ENCODE measurements at places on chromosomes 4 and X.

DNA sequence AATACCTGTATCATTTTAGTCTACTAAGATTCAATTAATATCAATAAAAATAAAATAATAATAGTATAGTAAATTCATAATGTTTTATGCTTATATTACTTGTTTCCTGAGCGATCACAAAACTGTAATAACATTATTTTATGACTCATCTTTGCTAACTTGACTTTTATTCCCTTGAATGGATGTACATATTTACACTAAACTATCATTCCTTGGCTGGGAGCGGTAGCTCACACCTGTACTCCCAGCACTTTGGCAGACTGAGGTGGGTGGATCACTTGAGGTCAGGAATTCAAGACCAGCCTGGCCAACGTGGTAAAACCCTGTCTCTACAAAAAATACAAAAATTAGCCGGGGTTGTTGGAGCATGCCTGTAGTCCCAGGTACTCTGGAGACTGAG, 104.0 kb upstream of the SLC34A2 start:
- DNase-seq: no peak

- peak; percentile 68 for DNase-seq
These were observed 584 bp downstream of the TMEM271 start for GRCh38 chr4:575281-576141.

- no peak for DNase-seq
These were observed 119.5 kb downstream of the ARSF start for GRCh38 chrX:3160756-3161155.

- no peak for DNase-seq
These were observed 52.3 kb downstream of the PALLD start for GRCh38 chr4:168549143-168549542.

DNA sequence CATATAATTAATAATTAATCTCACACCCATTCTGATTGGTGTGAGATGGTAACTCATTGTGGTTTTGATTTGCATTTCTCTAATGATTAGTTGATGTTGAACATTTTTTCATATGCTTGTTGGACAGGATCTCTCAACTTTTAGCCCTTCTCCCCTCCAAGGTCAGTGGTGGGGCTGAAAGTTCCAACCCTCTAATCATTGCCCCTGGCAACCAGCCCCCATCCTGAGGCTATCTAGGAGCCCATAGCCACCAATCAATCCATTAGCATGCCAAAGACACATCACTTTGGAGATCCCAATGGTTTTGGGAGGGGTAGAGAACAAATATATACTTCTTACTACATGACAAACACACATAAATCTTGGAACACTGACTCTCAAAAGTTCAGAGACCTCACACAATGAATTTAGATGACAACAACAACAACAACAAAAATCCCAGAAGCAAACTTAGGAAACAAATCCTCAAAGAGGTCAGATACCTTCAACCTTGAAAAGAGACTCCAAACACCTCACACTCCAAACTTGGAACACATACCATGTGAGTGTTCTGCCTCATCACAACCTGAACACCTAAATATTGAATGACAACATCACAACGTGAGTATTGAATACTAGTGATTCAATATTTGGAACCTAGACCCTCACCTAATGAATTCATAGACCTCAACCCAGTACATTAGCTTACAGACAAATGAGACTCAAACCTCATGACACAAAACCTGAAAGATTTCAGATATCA, 19.0 kb upstream of the PAGE4 start:
- DNase-seq: peak; percentile 2

DNA sequence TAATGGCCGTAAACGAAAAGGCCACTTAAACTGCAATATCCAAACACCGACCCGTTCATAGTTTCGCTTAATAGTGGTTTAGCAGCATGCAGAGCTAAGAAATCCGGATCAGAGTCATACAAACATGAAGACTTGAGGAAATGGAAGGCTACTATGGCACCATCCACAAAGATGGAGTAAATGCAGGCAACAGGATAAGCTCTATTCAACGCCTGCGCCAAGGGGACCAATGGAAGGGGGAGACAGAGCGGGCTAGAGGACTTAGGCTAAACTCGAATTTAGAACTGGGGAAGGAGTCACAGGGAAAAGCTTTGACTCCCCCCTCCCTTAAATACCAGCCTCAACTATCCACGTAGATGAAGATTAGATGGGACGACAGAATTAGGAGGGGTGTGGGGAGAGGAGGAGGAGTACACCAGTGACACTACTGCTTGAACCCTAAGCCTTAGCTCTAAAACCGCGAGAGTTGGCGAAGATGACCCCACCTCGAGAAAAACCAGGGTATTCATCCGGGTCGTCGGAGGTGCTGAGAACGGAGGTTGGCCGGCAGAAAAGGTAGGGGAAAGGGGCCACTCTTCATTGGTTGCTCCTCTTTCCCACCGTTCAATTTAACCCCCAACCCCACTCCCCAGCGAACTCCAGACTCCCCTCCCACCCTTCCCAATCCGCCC, 3.5 kb downstream of the HUWE1 start:
- no peak for DNase-seq

DNA sequence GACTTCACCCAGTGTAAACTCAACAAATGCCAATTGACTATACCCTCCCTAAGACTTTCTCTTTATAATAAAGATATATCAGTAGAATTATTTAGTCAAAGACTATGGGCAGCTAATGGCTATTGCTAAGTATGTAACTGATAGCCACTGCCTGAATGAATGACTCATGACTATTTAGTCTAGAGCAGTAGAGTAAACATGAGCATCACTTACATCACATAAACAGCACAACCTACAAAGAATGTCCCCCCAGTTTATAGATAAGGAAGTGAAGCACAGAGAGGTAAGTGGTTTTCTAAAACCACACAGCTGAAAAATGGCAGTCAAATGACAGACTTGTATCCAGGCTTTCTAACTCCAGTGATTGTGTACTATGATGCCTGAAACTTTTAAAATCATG, 507.0 kb downstream of the PPARGC1A start:
- no peak for DNase-seq
